NCI-H524 (cell line): ENCODE measurements at places on chromosomes 5 and 9.

DNA sequence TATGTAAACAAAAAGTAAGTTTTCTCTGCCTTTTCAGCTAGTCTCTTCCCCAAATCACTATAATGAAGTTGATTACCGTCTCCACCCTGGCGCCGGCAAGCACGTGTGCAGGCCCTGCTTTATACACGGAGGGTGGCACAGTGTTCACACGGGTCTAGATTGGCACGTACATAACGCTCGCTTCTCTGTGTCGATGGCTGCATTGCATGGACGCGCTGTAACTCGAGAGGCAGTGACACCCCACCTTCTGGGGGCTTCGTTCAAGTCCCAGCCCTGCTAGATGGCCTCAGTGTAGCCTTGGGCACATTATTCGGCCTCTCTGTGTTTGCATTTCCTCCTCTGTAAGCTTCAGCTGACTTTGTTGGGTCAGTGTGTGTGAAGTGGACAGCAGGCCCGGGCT lies 223.9 kb downstream of the FANCC start:
- DNase-seq, result no peak

DNA sequence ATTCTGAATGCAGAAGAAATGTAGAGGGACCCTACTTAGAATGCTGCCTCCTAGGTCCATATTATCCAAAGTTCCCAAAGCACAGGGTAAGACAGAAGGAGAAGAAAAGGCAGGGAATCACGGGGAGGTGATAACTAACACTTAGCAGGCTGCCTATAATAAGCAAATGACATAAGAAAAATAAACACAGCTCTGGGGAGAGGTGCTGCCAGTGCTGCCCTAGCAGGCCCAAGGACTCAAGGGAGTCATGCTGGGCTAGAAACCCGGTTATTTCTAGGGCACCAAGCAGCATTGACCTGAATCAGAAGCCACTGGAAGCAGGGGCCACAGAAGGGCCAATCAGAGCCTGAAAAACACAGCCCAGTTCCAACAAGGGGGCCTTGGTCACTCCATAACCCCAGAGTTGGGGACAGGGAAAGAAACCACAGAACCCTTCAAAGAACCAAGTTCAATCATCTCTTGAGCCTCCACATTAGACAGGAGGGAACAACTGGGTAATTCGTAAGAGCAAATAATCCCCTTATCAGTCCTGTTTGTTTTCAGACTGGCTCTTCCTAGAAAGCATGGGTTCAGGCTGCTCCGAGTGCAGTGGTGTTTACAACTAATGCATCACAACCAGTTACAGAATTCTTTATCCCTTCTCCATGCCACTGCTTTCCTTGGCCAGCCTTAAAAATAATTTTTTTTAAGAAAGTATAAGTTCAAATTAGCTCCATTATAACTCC lies 24.0 kb downstream of the NRG2 start:
- DNase-seq, result no peak

DNA sequence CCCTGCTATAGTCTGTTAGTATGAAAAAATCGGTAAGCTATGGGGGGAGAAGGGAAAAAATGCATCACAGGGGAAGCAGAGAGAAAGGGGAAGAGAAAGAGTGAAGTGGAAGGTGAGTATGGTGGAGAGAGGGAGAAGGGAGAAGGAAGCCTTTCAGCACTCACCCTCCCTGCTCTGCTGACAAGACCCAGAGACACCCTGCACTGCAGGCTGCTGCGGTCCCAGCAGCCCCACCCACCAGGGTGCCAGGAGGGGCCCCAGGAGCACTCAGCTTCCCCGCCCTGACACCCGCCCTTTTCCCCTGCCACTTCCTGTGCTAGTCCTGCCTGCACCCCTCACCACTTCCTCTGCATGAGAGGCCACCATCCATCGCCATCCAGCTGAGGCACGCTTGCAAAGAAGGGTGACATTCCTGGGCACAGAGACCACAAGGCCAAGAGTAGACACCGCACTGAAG lies 12.7 kb downstream of the STK10 start:
- DNase-seq, result no peak

- peak; percentile 68 for DNase-seq
Observed at GRCh38 chr9:93827545-93828330, 127.4 kb downstream of the BARX1 start.

- peak; percentile 9 for DNase-seq
Observed at GRCh38 chr5:76528547-76529331, 94.5 kb downstream of the F2RL2 start.

- DNase-seq, result no peak
Observed at GRCh38 chr5:151191661-151192060, 32.2 kb downstream of the CCDC69 start.

GRCh38 chr5:156473269-156473908 lies 146.4 kb downstream of the SGCD start:
- no peak for DNase-seq

DNA sequence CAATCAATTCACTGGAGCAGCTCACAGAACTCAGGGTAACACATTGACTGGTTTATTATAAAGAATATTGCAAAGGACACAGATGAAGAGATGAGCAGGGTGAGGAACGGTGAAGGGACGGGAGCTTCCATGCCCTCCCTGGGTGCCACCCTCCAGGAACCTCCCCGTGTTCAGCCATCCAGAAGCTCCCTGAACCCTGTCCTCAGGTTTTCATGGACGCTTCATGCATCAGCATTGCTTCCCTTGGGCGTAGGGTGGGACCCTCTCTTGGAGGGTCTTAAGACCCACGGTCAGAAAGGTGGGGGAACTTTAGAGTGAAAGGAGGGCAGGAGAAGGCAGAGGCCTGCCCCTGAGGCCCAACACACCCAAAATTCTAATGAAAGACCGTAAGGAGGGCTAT lies 12.8 kb downstream of the LAMC3 start:
- DNase-seq, result no peak

- no peak for DNase-seq
Observed at GRCh38 chr9:90774682-90775081, 26.9 kb upstream of the SYK start.

DNA sequence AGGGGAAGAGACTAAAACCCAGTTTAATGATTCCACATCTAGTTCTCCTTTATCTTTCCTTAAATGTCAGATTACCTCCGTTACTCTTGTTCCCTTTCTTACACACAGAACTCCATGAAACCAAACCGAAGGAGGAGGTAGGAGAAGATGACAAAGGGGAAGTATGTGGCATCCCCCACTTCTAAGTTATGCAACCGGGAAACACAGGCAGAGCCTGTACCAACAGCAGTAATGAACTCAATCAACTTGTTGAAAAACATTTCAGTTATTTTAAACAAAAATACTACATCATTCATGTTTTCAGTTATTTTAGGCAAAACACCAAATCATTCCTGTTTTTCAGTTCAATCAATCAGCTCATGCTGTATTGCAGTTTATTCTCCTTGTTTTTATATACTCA lies 101.8 kb downstream of the PCSK1 start:
- DNase-seq, result no peak

- DNase-seq, result no peak
Observed at GRCh38 chr5:39426051-39426745, 1.4 kb upstream of the DAB2 start.

- DNase-seq, result no peak
Observed at GRCh38 chr5:19771174-19771835, 216.7 kb downstream of the CDH18 start.

DNA sequence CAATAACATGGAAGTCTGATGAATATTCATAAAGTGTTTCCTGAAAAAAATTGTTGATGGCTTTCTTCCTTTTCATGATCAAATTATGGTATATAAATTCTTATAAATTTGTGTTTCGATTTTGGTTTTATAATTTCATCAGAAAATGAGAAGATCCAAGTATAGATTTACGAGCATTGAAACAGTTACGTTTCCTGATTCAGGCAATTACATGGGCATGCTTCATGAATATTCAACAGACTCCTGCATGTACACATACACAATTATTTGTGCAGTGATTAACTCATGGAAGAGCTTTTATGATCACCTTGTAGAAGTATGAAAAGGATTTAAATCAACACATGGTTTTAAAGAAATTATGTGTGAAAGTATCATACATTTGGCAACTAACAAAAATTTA lies 136.7 kb downstream of the MPDZ start:
- no peak for DNase-seq

- no peak for DNase-seq
Observed at GRCh38 chr5:150627731-150628545, 12.5 kb upstream of the SYNPO start.

GRCh38 chr5:95949810-95950209 lies 11.8 kb downstream of the ELL2 start:
- DNase-seq, result no peak

- DNase-seq, result no peak
Observed at GRCh38 chr5:172801179-172801671, 30.2 kb upstream of the DUSP1 start.

- DNase-seq, result no peak
Observed at GRCh38 chr9:72574156-72574810, 52.9 kb downstream of the TMC1 start.

GRCh38 chr5:151676719-151677118 lies 10.0 kb downstream of the SPARC start:
- no peak for DNase-seq

- no peak for DNase-seq
Observed at GRCh38 chr5:54794135-54794975, 191.0 kb downstream of the ESM1 start.

DNA sequence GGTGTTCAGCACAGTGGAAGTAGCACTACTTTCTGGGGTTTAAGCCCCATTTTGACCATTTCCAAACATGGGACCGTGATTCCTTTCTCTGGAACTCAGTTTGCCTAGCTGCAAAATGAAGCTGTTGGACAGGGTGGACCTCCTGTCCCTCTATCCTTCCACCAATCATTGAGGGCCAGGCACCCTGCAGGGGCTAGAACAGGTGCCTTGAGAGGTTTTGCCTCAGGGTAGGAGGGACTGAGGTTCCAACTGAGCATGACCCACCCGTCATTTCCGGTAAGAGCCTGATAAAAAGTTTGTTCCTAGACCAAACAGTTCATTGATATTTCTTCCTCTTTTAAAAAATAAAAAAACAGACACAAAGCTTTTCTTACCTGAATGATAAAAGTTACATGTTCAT lies 116.5 kb downstream of the MVB12B start:
- DNase-seq, result no peak

- DNase-seq, result no peak
Observed at GRCh38 chr5:103801681-103802080, 239.1 kb upstream of the NUDT12 start.

GRCh38 chr9:18384066-18384465 lies 89.9 kb upstream of the ADAMTSL1 start:
- no peak for DNase-seq

DNA sequence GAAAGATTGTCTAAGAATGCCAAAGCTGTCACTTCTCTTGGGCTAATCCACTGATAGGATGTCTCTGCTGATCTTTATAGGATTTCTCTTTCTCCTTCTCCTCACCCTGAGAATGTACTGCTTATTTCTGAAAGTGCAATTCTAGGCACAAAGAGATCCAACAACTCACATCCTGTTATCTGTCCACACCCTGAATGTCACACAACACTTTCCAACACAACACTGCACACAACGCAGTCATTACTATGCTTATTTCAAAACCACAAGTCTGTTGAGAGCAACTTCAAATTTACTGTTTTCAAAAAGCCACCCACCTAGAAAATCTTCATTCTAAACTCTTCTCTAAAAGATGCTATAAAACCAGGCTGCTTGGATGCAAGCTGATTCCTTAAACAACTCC lies 215.0 kb downstream of the ROR2 start:
- no peak for DNase-seq

DNA sequence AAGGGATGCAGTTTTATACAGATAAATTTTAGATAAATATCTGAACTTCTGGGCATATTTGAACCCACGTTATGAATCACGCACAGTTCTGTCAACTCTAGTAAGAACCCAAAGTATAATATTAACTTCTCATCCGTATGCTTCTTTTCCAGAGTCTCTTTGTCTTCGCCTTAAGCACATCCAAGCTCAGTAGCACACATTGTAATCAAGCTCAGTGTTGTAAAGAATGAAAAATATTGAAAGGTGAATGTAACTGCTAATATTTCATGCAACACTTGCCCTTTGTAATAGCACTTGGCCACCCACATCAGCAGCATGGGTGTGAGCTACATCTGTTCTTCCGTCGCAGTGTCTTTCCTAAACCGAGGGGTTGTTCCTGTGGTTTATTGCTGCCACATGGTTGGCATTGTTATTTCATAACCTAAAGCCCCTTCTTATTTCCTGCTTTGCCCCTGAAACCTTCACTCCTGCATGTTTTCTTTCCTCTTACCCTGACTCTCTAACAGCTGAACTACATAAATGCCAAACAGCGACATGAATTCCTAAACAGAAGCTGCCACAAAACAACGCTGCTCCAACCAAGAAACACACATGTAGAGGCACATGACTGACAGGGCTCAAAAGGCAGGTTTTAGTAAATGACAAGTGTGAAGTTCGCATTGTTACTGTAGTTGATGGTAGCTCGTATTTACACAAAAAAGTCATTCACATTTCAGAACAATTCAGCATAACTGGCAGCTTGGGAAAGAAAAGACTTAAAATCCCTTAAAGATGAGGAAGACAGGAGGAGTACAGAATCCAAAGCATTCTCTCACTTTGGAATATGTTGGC lies 190.1 kb upstream of the MEF2C start:
- no peak for DNase-seq

DNA sequence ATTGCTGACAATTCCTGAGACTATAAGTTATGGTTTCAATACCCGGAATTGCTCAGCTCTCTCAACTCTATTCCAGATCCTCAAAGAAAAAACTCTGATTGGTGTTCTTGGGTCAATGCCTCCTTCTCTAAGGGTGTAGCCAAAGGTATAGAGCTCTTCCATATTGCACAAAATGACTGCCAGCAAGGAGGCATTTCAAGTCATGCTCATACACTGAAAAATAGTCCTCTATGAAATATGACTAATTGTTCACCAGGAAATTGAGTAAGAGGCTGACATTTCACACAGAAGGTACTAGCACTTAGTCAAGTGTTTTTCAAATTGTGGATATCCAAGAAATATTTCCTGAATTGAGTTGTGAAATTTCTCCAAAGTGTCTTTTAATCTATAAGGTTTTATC lies 111.1 kb upstream of the KLF9 start:
- no peak for DNase-seq

DNA sequence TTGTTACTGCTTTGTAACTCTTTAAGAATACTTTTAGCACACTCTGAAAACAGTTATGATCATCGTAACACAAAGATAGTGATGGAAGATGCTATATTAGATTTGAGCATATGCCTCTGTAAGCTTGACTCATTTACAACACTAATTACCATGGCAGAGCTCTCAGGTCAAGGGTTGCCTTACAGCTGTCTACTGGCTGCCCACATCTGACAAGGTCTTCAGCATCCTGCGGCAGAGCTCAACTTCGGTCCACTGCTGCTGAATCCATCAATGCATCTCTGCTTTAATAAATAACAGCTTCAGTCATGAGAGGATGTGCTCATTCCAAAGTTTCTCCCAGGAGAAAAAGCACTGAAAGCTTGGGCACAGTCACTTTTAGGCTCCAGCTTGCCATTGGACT lies 449.4 kb downstream of the RASEF start:
- no peak for DNase-seq

DNA sequence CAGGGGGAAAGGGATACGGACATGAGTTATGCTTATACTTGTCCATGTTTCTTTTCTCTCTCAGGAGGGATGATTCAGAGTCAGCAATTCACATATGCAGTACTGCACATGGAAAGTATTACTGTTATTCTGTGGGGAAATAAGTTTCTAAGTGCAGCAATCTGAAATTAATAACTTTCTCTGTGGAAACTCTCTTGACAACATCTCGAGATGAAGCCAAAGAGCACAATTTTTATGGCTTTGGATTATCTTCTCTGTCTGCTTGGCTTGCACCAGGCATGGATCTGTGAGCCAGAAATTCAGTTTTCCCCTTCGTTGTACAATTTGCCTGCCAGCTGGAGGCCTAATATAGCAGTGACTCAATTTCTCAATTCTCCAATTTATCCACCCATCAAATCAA lies 2.5 kb upstream of the NDFIP1 start:
- no peak for DNase-seq
